ENCODE measurements at places on chromosomes 4 and X.

- no peak for DNase-seq
Measured at GRCh38 chrX:154046031-154046781, 26.5 kb upstream of the IRAK1 start.

DNA sequence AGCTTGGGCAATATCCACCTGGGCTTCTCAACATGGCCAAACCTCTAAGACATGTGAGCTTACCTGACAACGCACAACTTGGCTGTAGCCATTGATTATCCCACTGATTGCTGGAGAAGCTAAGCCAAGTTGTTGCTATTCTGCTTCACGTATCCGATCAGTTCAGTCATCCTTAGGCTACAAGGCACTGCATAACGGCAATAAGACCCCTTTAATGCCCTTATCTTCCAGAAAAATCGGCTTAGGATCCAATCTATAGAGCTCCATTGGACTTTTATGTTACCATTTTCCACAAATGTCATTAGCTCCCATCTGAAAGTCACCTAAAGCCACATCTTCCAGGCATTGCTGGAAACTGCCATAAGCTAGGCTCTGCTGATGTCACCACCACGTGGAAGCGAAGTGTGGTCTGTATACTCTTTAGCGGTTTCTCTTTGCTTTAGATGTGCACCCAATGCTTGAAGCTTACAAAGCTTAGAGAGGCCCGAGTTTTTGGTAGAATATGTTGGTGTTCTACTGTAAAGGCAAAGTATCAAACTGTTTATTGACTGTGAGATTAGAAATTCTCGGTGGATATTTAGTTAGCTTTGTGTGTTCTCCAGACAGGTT lies 163.1 kb downstream of the CPE start:
- DNase-seq: peak; percentile 50

DNA sequence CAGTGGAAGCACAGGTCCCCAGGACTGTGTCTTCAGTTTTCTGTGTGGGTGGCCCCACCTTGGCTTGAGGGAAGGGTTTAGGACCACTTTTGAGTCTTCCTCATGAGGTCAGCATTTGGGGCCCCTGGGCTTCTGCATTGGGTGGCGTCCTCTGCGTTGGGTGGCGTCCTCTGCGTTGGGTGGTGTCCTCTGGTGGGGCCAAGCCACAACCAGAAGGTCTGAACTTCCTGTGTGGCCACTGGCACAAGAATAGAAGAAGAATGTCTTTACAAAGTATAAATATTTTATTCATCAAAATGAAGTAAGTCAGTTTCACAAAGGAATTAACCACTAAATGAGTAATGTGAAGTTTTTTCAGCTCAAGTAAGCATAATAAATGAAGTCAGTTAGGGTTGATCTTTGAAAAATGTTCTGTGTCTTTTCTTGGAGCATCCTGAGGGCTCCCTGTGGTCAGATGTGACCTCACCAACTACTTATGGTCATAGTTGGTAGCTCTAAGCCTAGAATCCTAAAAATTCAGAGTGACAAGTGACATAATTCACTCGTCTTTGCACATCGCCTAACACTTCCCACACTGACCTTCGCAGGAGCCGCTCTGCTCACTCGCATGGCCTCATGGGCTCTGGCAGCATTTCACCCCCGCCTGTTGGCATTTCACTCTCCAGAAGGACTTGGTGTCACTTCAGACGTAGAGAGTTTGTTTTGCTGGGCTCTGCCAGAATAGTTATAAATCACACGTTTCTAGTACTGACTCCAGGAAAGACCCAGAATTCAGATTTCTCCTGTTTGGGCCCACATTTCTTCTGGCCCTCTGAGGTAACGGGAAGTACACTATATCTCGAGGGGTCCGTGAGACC lies 39.0 kb upstream of the HGFAC start:
- DNase-seq: no peak

DNA sequence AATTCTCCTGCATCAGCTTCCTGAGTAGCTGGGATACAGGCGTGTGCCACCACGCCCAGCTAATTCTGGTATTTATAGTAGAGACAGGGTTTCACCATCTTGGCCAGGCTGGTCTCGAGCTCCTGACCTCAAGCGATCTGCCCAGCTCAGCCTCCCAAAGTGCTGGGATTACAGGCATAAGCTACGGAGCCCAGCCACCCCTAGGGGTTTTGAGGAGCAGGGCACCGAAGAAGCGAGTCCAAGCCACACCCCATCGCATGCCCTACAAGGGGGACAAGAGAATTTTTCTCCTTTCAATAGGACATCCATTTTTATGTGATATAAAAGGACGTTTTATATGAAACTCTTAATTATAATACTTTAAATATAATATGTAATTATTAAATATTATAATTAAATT lies 13.9 kb upstream of the KLF3 start:
- DNase-seq: no peak

GRCh38 chr4:82770607-82771006 lies 28.0 kb downstream of the SCD5 start:
- no peak for DNase-seq

DNA sequence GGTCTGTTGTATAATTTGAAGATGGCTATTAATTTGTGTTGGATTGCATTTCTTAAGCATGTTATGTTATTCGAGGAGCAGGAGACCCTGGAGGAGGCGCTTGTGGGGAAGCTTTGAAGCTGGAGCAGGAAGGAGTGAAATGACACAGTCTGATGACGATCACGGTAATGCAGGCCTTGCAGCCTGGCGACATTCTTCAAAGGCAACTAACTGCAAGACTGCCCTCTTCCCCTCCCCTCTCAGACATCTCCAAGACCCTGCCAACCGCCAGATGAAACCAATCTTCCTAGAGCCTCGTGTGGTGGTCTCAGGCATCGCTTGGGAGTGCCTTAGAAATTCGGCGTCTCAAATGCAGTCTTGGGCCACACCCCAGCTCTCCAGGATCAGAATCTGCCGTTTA lies 16.1 kb downstream of the CLCN4 start:
- no peak for DNase-seq

DNA sequence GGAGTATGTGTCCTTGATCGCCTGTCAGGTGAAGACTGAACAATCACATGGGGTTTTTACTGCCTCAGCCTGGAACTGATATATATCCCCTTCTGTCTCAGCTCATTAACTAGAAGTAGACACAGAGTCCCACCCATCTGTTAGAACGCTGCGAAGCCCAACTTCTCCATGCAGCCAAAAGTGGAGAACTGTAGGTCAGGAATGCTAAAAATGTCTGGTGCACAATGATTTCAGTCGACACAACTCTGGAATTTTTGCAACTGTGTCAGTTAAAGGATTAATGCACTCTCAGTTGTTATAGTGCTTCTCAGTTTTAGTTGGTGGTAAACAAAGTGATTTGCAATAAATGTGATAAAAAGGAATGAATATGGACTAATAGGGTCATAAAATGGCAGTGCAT lies 287.2 kb downstream of the INPP4B start:
- no peak for DNase-seq

DNA sequence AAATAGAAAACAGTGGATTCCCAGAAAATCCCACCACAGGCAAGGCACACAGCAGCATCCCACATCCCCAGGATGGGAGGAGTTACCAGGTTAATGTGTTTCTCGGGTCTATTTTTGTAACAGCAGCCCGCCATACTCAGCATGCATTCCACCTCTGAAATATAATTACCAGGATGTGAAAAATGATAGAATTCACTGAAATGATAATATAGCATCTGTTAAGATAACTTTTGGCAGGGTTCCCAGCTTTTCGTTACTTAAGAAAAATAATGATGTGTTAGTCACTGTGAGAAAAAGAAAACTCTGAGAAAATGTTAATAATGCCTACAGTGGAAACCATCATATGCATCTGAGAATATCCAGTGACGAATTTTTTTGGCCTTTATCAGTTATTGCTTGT lies 87.1 kb downstream of the VCX2 start:
- no peak for DNase-seq

DNA sequence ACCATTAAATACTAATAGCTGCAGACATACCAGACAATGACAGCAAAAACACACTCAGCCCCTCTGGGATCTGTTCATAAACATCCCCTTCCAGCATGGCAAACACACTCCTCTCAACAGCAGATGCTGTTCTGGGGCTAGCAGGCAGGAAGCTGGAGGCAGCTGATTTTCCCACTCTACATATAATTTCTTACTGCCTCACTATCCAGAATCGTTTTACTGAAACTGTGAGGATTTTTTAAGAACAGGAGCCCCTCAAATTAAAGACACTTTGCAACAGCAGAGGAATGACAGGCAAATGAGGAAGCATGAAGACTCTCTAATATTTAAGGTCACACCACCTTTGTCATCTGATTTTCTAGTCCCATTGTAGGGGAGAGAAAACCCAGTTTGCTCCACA lies 2.2 kb downstream of the MAPK10 start:
- no peak for DNase-seq

DNA sequence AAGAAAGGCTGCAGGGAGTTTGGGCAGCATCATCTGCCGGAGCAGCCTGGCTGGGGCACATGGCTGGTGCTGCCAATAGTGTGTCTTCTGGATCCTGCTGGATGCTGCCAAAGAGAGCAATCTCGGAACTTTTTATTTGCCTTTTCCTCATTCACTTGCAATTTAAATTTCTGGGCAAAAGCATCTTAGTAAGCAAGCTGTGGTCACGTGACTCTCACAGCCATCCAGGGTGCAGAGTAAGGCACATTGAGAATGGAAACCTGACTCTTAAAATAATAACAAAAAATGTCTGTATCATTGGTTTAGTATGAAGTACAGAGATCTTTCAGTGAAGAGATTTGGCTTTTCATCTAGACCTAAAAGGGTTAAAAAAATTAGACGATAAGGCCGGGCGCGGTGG lies 910.3 kb downstream of the STIM2 start:
- DNase-seq: no peak

DNA sequence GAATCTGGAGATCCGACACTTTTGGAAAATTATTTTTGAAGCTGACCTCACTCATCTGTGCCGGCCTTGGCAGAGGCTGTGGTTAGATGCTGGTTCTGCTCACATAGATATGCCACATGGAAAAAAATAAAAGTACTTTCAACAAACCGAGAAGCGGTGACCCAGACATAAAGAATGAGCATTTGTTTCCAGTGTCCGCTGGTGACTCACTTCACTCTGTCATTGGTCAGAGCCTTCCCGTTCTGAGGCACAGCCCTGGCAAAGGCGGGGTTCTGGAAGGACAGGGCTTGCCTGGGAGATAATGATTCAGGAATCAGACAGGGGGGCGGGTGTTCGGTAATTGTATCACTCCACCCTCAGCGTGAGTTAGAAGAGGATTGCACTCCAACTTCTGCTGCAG lies 172.4 kb upstream of the MXRA5 start:
- DNase-seq: no peak

GRCh38 chrX:63529961-63530360 lies 178.8 kb upstream of the SPIN4 start:
- no peak for DNase-seq

DNA sequence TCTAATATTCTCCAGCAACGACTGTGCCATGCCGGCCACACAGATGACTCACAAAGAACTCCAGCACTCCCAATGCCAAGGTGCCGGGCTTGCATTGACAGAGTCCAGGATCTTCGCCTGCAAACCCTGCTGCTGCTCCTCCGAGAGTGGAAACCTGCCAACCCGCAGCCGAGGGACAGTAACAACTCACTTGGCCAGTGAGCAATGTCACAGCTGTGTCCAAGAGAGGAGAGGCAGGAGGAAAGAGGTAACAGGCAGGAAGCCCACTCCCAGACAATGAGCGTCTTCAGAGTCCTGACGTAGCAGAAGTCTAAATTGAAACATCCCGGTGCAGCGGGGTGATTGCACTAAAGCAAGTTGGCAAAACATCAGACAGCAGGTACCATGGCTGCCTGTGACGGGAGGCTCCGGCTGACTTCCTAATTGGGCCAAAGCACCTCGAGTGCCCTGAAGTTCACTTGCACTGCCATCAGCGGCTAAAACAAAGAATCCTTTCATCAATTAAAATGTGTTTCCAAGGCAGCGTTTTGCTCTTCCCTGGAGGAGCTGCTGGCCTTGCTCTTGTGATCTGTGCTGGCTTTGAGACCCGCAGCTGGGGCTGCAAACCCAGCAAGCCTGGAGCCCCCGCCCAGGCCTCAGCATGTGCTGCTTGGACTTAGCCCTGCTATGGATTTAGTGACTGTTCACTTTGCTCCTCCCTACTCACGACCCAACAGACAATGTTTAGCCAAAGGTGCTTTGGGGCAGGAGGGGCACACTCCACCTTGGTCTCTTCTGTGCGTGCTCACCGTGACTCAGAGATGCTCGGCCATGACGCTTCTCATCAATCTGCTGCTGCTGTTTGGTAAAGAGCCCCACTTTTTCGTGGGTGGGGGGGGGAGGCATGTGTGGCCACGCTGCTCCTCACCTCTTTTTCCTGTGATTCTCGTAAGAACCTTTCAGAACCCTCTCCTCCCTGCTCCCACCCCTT lies 36.5 kb downstream of the DCTD start:
- DNase-seq: no peak

DNA sequence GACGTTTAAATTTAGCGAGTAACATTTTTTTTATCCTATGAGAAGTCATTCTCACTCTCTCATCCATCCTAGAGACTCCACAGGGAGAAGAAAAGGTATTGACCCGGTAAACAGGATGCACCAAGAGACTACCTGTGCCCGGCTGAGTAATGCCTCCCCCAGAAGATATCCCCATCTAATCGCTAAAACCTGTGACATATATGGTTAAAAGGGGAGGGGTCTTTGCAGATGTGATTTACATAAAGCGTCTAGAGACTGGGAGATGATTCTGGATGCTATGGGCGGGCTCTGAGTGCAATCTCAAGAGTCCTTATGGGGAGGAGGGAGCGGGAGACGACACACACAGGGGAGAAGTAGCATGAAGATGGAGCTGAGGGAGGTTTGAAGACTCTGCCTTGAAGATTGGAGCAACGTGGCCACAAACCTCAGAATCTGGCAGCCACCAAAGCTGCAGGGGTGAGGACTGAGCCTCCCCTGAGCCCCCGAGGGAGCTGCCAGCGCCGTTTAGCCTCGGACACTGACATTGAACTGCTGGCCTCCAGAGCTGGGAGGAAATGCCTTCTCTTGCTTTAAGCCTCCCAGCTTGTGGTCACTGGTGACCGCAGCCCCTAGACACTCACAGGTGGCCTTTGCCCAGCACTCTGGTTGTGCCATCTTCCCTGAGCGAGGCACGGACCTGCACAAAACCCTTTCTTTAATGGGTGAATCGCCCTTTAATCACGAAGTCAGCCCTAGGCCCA lies 11.2 kb downstream of the ABLIM2 start:
- DNase-seq: no peak

DNA sequence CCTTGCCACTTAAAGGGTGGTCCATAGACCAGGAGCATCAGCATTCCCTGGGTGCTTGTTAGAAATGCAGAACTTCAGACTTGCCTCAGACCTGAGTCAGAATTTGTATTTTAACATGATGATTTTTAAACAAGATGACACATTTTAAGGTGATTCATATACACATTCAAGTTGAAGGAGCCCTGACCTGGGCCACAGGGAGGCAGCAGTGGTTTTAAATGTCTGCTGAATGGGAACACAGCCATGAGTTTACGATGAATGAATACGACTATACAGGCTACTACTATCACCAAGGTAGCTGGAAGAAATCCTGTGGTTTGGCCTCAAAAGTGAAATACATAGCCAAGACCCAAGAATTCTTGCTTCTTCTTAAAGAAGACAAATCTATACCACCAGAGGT lies 2.9 kb downstream of the HDAC8 start:
- DNase-seq: no peak

GRCh38 chrX:38807873-38808272 lies 6.6 kb downstream of the MID1IP1 start:
- DNase-seq: no peak
